ENCODE measurements at places on chromosomes 5 and 9.

- DNase-seq: no peak
Observed at GRCh38 chr9:109912726-109913460, 132.9 kb downstream of the PALM2AKAP2 start.

- no peak for DNase-seq
Observed at GRCh38 chr9:7387840-7388239, 411.7 kb downstream of the DMAC1 start.

DNA sequence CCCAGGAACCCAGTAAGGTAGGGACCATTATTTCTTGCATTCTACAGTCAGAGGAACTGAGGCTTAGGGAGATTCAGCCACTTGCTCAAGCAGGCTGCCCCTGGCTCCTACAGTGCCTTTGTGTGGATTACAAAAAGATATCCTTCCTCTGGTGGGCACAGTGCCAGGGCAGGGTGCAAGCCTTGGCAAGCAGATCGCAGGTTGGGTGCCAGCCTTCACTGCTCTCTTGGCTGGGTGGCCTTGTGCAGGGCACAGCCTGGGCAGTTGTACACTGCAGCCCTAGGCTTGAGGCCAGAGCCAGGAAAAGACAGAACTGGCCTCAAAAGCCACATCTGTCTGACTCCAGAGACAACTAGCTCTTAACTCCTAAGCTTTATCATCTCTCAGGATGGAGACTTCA is 15.0 kb downstream of the DOCK2 start:
- no peak for DNase-seq

- no peak for DNase-seq
Observed at GRCh38 chr5:171315386-171315891, 6.4 kb downstream of the TLX3 start.

DNA sequence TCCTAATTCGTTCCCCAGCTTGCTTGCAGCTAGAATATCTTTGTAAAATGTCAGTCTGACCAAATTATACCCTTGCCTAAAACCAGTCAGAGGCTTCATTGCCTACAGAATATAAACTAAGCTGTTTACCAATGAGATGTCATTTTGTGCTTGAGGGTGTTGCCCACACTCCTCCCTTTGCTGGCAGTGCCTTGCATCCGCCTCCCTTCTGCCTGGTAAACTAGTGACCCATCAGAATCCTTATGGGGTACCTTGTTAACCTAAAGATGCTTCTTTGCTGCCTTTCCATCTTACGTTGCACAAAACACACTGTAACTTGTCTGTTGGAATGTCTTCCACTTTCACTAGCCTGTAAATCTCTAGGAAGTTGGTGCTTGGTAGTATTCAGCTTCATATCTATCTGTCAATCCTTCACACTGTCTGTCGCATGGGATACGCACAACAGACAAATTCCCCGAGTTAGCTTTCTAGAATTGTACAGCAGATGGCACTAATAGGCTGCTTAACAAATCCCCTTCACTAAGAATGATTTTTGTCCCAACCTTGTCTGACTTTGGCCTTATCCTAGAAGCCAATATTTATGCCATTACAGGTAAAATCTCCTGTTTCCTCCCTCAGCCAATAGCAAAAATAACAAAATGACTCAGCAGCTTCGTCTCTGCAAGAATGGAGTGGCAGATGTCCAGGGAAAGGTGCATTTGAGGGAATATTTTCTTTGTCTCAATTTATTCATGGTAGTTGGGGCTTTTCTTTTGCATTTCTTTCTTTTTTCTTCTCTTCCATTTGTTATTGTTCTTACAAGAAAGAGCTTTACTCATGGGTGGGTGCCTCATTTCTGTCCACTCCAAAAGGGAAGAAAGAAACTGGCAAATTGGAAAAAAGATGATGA is 3.0 kb downstream of the NUDT2 start:
- DNase-seq: no peak

DNA sequence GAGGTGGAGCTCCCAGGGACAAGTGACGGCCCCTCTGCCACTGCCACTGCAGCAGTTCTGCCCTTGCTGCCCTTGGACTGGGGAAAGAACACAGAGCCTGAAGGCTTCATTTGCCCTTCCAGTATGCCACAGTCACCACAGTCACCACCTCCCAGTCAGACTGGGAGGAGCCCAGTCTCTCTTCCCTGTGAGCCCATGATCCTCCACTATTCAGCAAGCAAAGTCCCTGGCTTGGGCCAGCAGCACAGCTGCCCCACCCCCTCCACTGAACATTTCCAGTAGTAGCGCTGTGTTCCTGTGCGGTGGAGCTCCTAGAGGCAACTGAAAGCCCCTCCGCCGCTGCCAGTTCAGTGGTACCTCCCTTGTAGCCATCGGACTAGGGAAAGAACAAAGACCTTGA is 329.4 kb downstream of the MAN2A1 start:
- no peak for DNase-seq

GRCh38 chr9:129750013-129750638 is 2.7 kb downstream of the PTGES start:
- no peak for DNase-seq

GRCh38 chr5:141664733-141665461 is 13.7 kb upstream of the FCHSD1 start:
- DNase-seq: peak; percentile 10

DNA sequence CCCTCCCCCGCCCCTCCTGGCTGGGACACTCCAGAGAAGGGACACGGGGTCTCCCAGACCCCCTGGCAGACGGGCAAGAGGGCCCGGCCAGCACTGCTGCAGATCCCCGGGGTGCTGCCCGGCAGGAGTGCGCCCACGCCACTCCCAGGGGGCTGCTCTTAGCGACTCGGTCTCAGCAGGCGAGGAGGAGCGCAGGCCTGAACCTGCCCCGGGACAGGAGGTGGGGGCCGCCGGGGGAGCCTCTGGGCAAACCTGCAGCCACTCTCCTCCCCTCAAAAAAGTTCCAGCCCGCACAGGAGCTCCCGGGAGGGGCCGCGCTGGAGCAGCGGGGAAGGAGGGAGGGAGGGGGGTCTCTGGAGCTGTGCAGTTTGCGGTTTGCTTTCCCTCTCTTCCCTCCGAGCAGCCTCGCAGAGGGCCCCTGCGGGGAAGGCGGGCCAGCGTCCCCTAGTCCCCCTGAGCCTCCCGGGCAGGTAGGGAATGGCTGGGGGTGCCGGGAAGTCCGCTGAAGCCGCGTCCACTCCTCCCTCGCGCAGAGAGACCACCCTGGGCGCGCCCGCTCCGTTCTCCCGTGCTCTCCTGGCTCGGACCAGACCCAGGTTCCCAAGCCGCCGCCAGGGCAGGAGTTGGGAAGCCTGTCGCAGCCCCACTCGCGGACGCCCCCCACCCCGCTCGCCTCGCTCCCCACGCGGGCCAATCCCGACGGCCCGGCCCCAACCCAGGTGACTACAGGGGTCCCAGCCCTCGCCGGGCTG is 44.2 kb downstream of the NACC2 start:
- no peak for DNase-seq

DNA sequence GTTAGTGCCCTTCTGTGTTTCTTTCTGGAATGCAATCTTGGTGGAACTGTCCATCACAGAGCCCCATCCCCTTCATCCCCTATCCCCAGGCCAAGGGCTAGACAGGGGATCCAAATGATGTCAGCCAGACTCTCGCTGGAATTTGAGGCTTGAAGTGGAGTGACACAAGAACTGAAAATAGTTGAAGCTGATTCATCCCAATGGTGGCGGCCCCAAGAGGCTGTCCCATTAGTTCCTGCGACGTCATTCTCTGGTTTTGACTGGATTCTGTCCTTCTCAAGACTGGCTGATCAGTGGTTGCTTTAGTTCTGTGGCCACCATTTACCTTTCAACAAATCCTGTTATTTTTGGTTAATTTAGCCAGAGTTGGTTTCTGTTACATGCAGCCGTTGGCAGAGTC is 59.9 kb downstream of the SUB1 start:
- no peak for DNase-seq

- DNase-seq: no peak
Observed at GRCh38 chr5:68406767-68407241, 191.2 kb downstream of the PIK3R1 start.

DNA sequence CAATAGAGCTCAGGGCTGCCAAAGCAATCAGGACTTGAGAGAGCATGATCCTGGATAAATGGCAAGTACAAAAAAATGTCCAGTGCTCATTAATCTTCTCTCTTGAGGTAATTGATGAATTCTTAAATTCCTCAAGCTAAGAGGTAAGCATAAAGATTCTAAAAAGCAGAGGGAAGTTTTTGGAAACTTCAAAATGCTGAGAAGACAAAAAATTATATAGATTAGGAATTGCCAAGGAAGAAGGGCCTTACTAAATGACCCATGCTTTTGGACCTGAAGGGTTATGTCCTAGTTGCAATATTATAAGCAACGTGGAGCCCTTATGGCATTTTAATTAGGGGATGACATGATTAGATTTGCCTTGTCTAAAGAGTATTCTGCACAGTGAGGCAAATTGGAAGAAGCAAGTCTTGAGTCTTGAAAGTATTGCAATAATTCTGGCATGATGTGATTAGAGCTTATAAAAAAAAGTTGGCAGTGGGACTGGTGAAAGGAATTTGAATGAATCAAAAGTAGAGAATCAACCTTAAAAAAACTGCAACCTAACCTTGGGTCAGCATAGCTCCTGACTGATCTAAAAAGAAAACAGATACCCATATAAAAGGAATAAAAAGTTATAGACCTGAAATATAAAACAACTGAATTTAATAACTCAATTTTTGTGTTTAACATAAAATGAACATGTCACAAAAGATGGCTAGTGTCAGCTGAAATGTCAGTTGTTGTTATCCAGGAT is 323.8 kb upstream of the ARRDC3 start:
- no peak for DNase-seq

- no peak for DNase-seq
Observed at GRCh38 chr5:74945561-74946165, 79.5 kb upstream of the FAM169A start.

DNA sequence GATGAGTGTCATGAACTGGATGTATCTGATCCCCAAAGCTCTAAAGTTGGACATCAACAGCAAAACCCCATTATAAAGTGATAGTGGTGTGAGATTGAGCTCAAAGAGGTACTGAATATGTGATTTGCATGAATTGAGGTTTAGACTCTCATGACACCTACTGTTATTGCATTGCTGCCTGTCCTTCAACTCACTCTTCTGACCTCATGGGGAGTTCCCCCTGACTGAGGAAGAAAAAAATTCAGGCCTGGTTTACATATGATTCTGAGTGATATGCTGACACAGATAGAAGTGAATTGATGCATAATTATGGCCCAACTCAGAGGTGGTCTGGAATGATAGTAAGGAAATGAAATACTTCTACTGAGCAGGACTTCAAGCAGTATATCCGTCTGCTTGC is 76.2 kb upstream of the CHD1 start:
- no peak for DNase-seq

DNA sequence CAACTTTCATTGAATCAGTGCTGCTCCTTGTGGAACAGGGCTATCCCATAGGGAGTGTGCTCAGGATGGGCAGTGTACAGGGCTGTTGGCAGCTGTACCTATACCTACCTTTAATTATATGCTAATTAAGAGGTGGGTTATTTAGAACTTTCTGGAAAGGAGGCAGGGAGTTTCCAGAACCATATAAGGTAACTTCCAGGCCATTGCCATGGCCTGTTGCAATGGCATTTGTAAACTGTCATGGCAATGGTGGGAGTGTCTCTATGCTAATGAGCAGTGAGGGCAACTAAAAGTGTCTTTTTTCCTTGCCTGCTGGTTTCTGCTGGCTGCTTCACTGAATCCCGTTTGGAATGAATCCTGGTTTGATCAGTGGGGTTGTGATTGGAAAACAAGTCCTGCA is 2.3 kb upstream of the ARHGAP26 start:
- no peak for DNase-seq

DNA sequence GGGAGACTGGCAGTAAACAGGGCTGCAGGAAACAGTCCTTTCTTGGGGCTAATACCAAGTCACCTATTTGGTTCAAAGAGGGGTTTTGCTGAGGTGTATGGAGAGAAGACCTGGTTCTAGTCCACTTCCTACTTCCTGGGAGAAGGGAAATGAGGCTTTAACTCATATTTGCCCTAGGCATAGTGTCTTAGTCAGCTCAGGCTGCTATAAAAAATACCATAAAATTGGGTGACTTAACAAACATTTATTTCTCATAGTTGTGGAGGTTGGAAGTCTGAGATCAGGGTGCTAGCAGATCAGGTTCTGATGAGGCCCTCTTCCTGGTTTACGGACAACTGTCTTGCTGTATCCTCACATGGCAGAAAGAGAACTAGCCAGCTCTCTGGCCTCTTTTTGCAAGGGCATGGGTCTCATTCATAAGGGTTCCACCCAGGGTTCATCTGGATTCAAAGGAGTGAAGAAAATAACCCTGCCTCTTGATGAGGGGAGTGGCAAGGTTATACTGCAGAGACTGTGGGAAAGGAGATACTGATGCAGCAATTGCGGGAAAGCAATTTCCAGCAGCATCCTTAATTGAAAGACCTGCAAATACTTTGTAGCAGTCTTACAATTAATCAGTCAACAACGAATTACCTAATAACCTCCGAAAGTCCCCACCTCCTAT is 40.5 kb downstream of the ANKDD1B start:
- no peak for DNase-seq

- no peak for DNase-seq
Observed at GRCh38 chr5:16791904-16792597, 144.0 kb downstream of the MYO10 start.

- no peak for DNase-seq
Observed at GRCh38 chr9:105194234-105194633, 50.2 kb upstream of the SLC44A1 start.

DNA sequence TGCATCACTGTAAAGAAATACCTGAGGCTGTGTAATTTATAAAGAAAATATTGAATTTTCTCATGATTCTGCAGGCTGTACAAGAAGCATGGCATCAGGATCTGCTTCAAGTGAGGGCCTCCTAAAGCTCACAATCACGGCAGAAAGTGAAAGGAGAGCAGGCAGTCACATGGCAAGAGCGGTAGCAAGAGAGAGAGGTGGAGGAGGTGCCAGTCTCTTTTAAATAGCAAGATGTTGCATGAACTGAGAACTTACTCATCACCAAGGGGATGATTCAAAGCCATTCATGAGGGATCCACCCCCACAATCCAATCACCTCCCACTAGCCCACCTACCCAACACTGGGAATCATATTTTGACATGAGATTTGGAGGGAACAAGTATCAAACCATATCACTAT is 184.5 kb upstream of the PAPPA start:
- DNase-seq: no peak

- no peak for DNase-seq
Observed at GRCh38 chr9:136803551-136804508, 3.9 kb upstream of the RABL6 start.

DNA sequence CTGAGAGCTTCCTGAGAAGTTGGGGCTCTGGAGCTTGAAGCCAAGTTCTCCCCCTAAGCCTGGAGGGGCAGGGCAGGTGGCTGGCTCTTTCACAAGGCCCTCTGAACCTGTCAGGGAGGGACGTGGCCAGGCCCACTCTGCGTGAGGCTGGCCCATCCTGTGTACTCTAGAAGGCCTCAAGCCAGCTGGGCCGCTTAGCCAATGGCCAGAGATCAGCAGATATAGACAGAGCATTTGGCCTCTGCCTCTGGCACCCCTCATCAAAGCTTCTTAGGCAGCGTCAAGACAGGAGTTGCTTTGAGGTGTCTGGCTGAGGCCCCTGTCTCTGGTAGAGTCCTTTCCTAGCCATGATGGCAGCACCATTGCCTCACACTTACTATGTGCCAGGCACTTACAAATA is 105.6 kb downstream of the FGF18 start:
- no peak for DNase-seq

GRCh38 chr5:69497006-69497520 is 4.5 kb downstream of the OCLN start:
- DNase-seq: no peak

- DNase-seq: no peak
Observed at GRCh38 chr5:20286512-20286911, 298.5 kb upstream of the CDH18 start.

- peak; percentile 12 for DNase-seq
Observed at GRCh38 chr5:88664645-88665044, 218.3 kb downstream of the MEF2C start.

Data from NCI-H1105 (cell line).